ENCODE measurements at places on chromosomes 6 and 20.

DNA sequence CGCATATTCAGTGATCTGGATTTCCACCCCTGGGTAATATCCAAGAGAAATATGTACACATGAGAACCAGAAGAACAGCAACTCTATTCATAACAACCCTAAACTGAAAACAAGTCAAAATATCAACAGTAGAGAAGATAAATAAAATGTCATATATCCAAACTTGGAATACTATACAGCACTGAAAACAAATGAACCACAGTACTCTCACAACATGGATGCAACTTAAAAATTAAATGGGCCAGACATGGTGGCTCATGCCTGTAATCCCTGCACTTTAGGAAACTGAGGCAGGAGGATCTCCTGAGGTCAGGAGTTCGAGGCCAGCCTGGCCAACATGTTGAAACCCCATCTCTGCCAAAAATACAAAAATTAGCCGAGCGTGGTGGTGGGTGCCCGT, 16.5 kb upstream of the ATXN1 start:
- DNase-seq = no peak

GRCh38 chr6:15485936-15486335, 176.9 kb downstream of the DTNBP1 start:
- DNase-seq = no peak

DNA sequence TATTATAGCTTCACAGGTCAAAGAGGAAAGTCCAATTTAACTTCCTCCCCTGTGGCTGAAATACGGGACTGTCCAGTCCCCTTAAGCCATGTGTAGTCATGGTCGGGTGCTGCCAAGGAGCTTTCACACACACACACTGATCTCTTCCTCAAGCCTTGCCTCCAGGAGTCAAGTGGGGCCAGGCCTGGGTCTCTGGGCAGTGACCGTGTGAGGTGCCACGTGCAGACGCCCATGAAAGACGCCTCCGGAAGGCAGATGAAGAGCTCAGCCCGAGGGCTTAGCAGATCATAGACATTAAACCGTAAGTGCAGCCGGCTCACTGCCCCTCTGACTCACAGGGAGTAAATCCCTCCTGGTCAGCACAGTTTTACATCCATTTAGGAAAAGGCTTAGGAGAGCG, 4.2 kb downstream of the GABRR2 start:
- DNase-seq = no peak

- DNase-seq = no peak
Observed at GRCh38 chr6:143741480-143741879, 63.7 kb downstream of the PHACTR2 start.

DNA sequence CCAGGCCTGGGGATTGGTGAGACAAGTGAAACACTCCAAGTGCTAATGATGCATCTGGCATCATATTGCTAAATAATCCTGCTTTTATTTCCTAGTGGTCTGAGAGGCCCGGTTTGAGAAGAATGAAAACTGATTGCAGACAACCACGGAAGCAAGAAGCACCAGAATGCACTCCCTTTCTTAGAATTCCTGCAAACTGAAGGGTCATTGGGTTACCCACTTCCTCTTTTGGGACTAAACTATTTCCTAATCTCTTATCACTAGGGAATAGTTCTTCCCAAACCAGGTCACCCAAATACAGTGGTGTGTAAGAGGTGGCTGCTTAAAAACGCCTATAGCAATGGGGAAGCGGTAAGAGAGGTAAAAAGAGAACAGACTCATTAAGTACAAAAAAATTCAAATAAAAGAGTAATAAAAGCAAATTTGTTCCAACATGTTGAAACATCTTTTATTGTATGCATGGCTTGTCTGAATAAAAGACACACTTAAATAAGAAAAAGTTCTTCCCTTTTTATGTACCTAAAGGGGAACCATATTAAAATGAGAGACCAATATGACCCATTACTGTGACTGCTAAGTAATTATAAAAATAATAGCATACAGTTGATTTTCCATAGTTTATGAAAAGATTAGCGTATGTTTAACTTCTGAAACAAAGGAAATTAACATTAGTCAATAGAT, 125.8 kb downstream of the MYB start:
- DNase-seq = no peak

DNA sequence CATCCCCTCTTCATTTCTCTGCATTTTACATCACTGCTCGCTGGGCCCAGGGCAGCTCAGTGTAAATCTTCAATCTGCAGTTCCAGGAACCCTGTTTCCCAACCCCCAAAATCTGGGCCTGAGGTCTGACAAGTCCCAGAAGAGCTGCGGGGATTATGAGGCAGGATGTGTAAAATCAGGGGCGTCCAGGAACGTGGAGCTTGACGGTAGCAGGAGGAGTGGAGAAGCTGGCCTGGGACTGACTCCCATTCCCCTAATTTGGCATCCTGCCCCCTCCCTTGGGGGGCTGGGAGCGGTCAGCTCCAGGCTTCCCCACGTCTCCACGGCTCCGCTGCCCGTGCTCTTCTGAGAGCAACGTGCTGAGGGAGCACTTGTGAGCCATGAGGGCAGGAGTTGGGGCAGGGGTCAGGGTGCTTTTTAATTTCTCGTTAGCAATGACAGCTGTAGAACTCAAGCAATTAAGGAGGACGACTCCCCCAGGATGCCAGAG, 23.4 kb upstream of the VEGFA start:
- no peak for DNase-seq

DNA sequence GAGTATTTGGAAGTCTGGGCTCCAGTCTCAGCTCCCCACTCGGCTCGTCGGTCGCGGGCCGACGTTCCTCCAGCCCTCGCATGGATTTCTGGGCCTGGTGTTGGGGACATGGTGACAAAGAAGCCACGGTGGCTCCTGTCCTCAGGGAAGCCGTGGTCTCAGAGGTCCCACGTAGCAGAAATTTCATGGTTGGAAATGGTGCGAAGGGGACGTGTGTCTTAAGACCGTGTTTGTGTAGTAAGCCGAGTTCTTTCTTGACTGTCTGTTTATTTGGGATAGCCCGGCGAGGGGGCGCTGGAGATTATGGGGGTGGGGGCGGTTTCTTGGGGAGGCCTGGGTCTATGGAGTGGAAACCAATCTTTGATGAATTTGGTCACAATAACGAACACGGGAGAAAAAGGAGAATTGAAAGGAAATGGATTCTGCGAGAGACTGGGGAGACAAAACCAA, 23.5 kb upstream of the MAP3K7 start:
- no peak for DNase-seq

All from activated naive CD4-positive, alpha-beta T cell treated with anti-CD3 and anti-CD28 coated beads, Interleukin-2, amount 10 ng/mL, durations not matched to agents 7 days and 5 days (primary cell).